ENCODE measurements at places on chromosomes 11 and 22. TPM values are rescaled to one million over a fixed set of nuclear protein-coding genes. Genes with fewer than 3 reads are reported as not detected.

CNGA4 gene
- total RNA-seq: not detected

TRIM51 gene
- not detected for total RNA-seq

INCENP gene
- total RNA-seq: 73.7 TPM

AMPD3 gene
- 0.54 TPM for total RNA-seq

TAF10 gene
- total RNA-seq: 64.5 TPM

DNAJB7 gene
- total RNA-seq: not detected

ENTHD1 gene
- not detected for total RNA-seq

TP53AIP1 gene
- not detected for total RNA-seq

CALCA gene
- total RNA-seq: not detected

SIDT2 gene
- 20.1 TPM for total RNA-seq

CFL1 gene
- total RNA-seq: 1,273 TPM

UPB1 gene
- 0.12 TPM for total RNA-seq

API5 gene
- 20.4 TPM for total RNA-seq

GVQW3 gene
- total RNA-seq: 5.2 TPM

BAD gene
- total RNA-seq: 183 TPM

OR52H1 gene
- not detected for total RNA-seq

MFRP gene
- 0.25 TPM for total RNA-seq

PITPNM1 gene
- total RNA-seq: 35.2 TPM

CEND1 gene
- total RNA-seq: 0.74 TPM

MYO7A gene
- 0.64 TPM for total RNA-seq

MAPK8IP1 gene
- 38.5 TPM for total RNA-seq

SCGB2A2 gene
- not detected for total RNA-seq

MEI1 gene
- total RNA-seq: not detected
